ENCODE measurements at places on chromosomes 13 and 19. TPM values are rescaled to one million over a fixed set of nuclear protein-coding genes. Genes with fewer than 3 reads are reported as not detected.

- H3K27ac ChIP-seq, result no peak overlapping the region
- no peaks in the 10 kb centered on the region for H3K4me1 ChIP-seq
- H3K36me3 ChIP-seq, result peaks cover 7% of the 10 kb centered on the region
- no peaks in the 10 kb centered on the region for H3K27me3 ChIP-seq
Observed at GRCh38 chr13:99363391-99363790, 56.2 kb upstream of the GPR183 start.

GRCh38 chr19:41565379-41565720 is 10.6 kb upstream of the CEACAM21 start:
- peaks cover 32% of the 10 kb centered on the region for H3K27me3 ChIP-seq
- peaks cover 10% of the 10 kb centered on the region for H3K4me1 ChIP-seq
- no peak for DNase-seq

GRCh38 chr19:45638930-45639729 is at the start of gene EML2:
TSS of gene EML2 (minus strand) at chr19:45639397. CDS start at chr19:45639376, 21 bp downstream.
- peak within 1 kb of the TSS; percentile 79 for H3K27ac ChIP-seq
- no peak for DNase-seq
- H3K4me1 ChIP-seq, result peaks cover 32% of the 10 kb centered on the region
- H3K4me3 ChIP-seq, result peak within 1 kb of the TSS; percentile 91
- no peaks in the 10 kb centered on the region for H3K27me3 ChIP-seq

Gene DCT
- total RNA-seq, result 0.12 TPM

Gene DIRAS1
- 33.7 TPM for total RNA-seq
